Fibroblast of upper back skin (primary cell): ENCODE measurements at places on chromosomes 7 and 10.

- no peak for DNase-seq
Measured at GRCh38 chr10:130427216-130427722, 291.1 kb downstream of the GLRX3 start.

- no peak for DNase-seq
Measured at GRCh38 chr10:71887743-71888142, 36.7 kb upstream of the PSAP start.

DNA sequence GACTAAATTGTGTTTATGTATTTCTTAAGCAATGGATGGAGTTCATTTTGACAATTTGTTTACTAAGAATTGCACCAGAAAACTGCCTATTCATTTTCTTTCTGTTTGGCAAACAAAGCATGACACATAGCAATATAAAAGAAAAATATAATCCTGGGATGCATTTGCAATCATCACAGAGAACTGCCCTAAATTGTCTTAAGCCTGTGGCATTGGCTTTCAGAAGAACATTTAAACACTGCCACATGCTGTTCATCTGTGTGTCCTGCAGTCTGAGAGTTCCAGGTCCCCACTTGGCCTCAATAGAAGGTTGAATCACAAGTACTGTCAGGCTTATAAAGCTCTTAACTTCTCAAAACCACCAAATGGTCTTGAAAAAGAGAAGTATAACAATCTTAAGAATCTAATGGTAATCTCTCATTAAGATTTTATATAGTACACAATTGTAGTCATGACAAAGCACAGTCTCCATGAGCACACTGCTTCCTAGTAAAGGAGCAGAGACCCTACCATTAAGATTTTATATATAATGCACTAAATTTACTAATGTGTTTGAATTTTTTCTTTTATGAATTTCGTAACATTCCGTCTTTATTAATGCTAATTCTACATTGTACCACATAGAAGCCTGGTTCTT, 29.9 kb downstream of the RNLS start:
- DNase-seq: peak; percentile 82

GRCh38 chr7:157000741-157001653, 9.5 kb downstream of the MNX1 start:
- DNase-seq: no peak

DNA sequence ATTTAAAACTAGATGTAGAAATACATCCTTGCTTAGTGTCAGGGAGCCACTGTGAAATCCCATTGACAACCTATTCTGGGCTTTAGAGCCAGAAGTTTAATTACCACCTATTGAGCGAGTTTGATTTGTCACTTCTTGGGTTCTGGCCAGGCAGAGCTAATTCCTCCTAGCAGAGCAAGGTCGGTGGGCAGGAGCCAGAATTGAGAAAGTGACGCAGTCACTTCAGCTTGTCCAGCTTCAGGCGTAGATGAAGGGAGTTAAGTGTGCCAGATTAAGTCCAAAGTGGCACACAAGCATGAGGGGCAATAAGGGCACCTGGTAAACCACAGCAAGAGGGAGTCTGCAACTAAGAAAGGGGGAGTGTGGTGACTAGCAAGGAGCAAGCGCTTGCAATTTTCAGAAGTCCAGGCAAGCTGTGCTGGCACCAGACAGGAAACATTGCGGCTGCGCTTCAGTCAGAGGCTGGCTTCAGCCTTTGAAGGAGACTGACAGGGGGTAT, 119.4 kb downstream of the ST7 start:
- DNase-seq: peak; percentile 63
